ENCODE measurements at places on chromosomes 2 and 18. TPM values are rescaled to one million over a fixed set of nuclear protein-coding genes. Genes with fewer than 3 reads are reported as not detected.
A peak's percentile ranks its signal among the peaks of the same experiment; 100 is the strongest.

DNA sequence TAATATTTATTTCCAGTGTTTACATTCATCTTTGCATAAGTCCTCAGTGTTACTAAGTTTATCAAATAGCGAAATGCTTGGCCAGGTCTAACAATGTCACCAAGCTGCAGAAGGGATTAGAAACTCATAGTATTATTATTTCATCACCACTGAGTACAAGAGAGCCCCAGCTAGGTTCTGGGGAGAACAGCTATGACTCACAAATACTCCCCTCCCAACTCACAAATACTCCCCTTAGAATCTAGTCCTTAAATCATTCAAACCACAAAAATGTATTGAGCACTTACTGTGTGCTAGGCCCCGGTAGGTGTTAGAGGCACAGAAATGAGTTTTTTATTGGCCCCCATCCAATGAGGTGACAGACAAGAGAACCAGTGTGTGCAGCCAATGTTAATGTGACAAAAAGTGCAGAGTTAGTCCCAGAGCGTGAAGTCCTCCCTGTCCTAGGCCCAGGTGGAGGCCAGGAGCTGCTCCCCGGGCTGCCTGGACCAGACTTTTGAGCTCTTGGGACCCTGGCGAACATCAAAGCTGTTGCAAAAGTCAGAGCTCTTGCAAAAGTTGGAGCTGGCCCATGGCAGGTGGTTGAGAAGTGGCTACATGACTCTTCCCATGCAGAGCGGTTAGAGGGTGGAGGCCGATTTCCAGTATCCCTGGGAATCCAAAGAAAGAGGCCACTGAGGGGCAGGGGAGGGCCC is 9.8 kb downstream of the STEAP3 start:
- DNase-seq, result peak; percentile 28

GRCh38 chr2:179817181-179817841 is 44.1 kb downstream of the ZNF385B start:
- peak; percentile 50 for DNase-seq

DNA sequence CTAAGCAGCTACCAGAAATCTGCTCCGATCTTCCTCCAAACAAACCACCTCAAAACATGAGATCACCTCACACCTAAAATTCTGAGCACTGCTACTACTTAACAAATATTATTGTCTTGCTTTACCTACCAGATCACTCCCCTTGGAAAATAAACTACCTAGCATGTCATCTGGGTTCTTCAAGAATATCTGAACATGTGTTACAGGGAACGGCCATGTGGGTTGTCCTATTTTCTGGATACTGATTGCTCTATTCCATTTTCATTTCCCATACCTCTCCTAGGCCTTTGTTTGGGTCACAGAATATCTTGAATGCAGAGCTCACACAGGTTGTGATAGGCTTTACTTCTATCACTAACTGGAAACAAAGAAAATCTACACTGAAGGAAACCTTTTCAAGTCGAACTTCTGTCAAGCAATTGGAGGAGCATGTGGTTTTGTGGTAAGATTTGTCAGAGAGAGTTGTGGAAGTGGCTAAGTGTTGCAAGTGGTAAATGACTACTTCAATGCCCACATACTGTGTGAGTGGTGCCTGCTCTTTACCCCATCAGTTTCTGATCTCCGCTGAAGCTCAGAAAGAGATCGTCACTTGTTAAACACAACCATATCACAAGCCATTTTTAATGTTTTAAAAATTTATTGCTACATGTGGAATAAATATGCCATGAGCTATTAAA is 739.1 kb upstream of the ZEB2 start:
- peak; percentile 81 for DNase-seq

GRCh38 chr2:218959761-218960308 is 369 bp downstream of the CDK5R2 start:
- no peak for DNase-seq

DNA sequence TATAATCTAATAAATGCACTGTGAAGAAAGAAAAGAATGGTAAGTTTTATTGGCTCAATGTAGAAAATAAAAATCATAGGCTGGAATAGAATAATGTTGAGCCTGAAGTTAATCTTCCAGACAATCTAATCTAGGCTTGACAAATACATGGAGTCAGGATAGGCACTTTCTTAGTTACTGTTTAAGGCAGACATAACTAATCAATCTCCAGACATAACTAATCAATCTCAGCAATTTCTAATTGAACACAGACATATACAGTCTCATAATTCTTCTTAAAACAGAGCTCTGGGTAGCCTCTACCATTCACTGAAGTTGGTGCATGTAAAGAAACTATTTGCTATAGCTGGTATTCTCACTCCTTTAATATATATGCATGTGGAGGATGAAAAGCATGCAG is 150.1 kb upstream of the CTAGE1 start:
- no peak for DNase-seq

- DNase-seq, result peak; percentile 98
Observed at GRCh38 chr2:219249203-219249980, 3.7 kb upstream of the TUBA4B start.

DNA sequence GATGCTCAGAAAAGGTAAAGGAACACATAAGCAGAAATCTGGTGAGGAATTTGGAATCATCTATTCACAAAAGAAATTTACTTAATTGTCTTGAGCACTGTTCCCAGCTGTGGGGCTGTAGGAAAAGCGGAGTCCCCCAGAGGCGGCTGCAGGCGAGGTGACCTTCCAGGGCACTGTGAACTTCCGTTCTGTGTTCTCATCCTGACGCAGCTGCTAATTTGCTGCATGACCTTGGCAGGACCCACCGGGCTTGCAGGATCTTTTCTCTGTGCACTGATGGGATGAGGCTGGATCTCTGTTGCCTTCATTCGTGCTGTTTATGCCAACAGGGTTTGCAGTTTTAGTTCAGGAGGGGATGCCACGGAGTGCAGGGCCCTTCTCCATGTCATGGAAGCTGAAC is 301.9 kb upstream of the MYT1L start:
- no peak for DNase-seq

GRCh38 chr2:240229603-240230235 is 89.3 kb upstream of the OTOS start:
- DNase-seq, result peak; percentile 84

GRCh38 chr2:11154016-11154922 is 998 bp upstream of the SLC66A3 start:
- peak; percentile 3 for DNase-seq

DNA sequence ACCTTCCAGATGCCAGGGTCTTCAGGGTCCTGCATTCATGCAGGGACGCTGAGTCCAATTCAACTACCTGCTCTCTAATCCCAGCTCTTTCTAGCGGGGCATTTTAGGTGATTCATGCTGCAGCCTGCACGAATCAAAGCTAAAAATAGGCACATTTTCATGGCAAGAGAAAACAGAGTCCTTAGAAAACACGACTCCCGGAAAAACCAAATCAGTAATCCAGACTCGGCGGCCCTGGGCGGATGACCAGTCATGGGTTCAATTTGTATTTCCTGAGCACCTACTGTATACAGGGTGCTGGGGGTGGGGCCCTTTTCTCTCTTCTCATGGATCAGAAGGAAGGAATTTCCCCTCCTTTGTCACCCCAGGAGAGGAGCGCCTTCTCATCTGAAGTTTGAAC is 64.4 kb downstream of the LONRF2 start:
- peak; percentile 33 for DNase-seq

DNA sequence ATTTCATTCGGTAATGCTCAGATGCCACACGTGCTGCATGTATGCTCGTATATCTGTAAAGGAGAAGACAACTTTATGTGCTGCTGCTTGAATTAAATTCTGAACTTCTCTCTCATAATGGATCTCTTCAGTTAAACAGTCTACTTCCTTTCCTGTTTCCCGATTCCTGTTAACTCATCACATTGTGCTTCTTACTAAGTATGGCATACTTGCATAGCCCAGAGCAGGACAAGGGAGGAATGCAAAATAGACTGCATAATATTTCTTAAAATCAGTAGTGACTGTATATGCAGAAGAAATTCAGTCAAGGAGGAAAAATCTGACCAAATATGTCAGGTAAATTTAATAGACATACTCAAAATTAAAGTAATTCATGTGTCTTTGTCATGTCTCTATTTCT is 23.9 kb upstream of the LNPK start:
- no peak for DNase-seq

- DNase-seq, result no peak
Observed at GRCh38 chr2:105674401-105674800, 70.3 kb upstream of the NCK2 start.

GRCh38 chr18:37391698-37392548 is 173.7 kb downstream of the CELF4 start:
- no peak for DNase-seq

DNA sequence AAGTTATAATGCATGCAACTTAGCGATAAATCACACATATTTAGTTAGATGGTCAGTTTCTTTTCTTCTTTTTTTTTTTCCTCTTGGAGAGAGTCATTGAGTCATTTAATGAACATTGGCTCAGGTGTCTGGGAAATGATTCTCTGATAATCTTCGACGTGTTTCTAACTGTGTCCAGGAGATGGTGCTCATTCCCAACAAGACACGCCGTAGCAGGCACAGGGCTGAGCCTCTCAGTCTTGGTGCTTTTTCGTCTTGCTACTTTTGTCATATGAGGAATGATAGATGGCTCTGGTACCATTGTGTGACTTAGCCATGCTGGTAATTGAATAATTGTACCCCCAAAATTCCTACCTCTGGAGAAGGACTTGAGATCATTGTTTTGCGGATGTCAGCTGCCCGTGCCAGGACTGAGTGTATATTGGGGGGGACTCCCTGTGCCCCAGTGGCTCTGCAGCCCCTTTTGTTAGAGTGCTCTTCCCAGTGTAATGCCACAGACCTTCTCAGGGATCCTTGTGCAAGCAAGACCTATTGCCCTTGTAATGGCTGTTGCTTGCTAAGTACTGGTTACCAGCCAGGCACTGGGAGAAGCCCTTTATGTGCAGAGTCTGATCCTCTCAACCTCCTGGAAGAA is 107.6 kb upstream of the CYRIA start:
- peak; percentile 50 for DNase-seq

- DNase-seq, result no peak
Observed at GRCh38 chr2:111028720-111029119, 92.0 kb upstream of the BCL2L11 start.

DNA sequence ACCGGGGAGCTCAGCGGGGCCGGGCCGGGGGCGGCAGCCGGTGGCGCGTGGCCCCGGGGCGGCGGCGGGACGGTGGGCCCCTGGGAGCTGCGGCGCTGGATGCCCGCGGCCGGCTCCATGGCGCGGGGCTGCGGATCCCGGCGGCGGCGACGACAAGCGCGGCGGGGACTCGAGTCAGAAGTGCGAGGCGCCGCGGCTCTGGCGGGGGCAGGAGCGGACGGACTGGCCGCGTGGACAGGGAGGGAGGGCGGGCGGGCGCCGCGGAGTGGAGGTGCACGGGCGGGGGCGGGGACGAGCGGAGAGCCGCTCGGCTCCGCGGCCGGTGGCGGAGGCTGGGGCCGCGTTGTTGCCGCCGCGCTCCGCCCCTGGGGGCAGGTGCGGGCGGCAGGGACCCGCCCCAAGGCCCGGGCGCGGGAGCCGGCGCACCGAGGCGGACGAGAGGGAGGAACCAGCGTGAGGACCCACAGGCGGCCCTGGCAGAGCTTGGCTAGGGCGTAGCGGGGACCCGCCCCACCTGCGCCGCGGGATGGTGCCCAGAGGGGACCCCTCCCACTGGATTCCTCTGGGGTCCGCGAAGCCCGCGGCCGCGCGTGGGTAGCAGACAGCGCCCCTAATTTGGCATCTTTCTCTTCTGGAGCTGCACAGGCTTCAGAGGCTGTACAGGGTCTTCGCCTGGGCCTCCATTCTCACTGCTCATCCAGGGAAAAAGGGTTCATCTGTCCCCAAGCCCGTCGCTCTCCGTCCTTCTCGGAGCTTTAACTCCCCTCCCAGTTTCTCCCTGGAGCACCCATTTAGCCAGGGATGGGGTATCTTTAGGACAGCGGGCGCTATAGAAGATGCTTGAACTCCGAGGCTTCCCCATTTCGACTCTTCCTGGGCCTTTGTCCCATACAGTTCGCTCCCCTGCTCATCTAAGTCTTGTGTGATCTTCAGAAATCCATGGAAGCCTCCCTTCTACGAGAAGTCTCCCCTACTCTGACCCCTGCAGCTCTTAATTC is at the start of gene TMEM163:
TMEM163 (minus strand) TSS at position 184 of the 998 bp plus-strand sequence.
- DNase-seq, result no peak

DNA sequence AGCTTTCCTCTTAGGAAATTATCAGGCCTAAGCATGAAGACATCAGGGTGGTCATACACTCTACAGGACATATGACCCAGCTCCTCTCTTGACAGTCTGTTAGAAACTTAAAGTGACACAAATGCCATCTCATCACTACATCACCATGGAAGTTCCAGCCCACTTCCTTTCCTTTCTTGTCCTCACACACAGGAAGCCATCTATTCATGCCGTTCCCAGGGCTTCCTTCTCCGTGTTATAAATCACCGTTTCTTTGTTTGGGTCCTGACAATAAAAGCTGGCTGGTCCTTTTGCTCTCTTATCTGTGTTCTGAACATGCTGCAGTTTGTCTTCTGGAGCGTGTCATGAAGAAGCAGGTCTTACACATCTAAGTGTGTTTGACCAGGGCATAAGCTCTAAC is 692.1 kb upstream of the CELF4 start:
- no peak for DNase-seq

DNA sequence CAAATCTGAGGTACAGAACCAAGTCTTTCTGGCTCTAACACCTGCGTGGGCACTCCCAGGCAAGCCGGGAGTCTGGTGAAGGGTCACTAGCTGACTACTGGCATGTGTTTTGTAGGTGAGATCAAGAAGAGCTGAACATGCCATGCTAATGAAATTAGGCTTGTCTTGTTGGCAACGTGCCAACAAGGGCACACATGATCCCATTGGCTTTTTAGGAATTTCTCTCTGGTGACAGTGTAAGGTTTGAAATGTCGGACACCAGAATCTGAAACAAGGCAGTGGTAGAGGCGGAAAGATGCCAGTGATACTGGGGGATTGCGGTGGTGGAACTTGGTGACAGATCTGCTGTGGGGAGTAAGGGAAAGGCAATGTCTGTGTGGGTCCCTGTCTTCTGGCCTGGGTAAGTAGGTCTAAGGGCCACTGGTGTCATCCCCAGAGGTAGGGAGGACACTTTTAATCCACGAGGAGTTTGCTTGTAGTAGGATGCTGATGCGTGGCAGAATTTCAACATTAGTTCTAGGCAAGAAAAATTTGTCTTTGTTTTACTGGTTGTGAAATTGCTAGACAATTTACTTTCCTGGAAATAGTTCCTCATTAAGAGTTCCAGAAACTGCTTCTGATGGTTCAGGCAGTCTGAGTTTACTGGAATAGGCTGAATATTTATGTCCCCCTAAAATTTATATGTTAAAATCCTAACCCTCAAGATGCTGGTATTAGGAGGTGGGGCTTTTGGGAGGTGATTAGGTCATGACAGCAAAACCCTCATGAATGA is 52.6 kb upstream of the ACMSD start:
- DNase-seq, result no peak

GRCh38 chr2:2590841-2591541 is 259.9 kb upstream of the MYT1L start:
- DNase-seq, result no peak

TMEM163 gene
- total RNA-seq, result 6.7 TPM

ANKRD30B gene
- not detected for total RNA-seq

EPHA4 gene
- total RNA-seq, result 7.1 TPM

CCDC74B gene
- 7.2 TPM for total RNA-seq

NYAP2 gene
- not detected for total RNA-seq

VWA3B gene
- total RNA-seq, result not detected

KIAA1328 gene
- 5.4 TPM for total RNA-seq

G6PC2 gene
- not detected for total RNA-seq
